Left renal cortex interstitium (tissue), 4 donors: ENCODE measurements at places on chromosomes 1 and 21.

DNA sequence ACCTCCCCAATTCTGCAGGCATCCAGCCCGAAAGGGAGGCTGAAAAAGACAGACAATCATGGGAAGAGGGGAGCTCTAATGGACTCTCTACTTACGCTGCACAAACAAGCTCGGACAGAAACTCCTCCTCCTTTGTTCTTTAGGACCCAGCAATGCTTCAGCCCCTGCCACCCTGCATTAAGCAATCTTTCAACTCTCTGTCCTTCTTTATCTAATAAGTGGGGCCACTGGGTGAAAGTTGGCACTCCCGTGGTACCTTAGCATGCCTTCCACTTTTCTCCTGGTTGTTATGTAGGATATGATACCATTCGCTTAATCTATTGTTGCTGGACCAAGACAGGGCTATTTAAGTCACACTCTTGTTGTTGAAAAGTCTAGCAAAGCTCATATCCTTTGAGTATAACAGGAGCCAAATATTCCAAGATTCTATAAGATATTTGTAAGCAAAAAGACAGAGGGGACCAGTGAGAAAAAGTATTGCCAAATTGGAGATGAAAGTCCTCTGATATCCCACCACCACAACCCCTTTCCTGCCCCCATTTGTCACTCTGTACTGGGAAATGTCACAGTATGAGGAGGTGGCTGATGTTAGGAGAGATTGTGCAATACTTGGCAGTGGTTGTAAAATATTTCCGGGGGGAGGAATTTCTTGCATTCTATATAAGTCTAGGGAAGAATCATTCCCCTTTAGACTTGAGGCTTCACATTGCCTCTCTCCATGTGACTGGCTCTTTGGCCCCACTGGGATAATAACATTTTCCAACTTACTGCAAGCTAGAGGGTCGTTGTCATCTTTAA, 137.3 kb upstream of the GJB5 start:
- DNase-seq, result no peak

DNA sequence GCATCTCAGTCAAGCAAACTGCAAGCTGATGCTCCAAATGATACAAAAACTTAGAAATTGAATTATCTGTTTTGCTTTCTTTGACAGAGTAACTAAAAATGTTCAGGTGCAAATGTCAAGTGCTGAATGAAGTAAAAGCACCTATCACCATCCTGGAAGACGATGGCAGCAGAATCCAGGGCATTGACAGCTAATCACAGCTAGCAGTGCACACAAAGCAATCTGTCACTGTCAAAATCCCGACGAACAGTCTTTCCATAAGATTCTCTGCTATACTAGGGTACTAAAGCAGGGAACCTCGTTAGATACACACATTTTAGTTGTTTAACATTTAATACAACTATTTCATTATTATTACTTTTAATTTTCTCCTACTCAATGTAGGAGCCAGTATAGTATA, 233.3 kb downstream of the BRINP3 start:
- DNase-seq, result no peak

- DNase-seq, result no peak
These were observed 23.7 kb downstream of the IL23R start for GRCh38 chr1:67189953-67190352.

DNA sequence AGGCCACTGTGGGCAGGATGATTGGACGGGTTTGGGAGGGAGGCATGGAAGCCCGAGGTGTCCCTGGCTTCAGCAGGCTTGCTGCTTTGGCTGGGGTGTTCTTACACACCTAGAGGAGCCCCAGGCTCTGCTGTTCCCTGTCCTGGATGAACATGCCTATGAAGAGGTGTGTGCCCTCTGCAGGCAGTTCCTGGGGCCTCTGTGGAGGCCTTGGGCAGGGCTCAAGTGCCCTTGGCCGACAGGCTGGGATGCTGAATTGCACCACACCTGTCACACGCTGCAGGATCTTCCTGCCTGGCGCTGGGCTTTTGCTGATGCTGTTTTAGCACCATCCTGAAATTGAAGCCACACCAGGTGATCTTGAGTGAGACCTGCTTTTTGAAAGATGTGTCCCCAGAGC, 415.0 kb upstream of the VAMP3 start:
- DNase-seq, result no peak

GRCh38 chr1:238621405-238621804, 730.7 kb upstream of the ZP4 start:
- DNase-seq, result no peak

DNA sequence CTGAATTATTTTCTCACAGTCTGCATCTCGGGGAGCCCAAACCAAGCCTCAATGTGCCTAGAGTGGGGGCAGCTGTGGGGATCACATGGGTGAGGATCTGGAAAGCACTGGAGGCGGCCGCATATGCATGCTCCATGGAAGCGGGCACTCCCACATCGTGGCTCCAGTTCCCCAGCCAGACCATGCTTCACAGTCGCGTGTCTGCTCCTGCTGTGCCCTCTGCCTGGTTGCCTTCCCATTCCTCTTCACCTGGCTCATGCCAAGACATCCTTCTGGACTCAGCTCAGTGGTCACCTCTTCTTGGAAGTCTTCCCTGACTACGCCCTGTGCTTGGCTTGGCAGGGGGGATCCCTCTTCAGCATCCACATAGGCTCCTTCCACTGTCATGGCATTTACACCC, 32.8 kb downstream of the IGSF21 start:
- DNase-seq, result no peak

- DNase-seq, result no peak
These were observed 8.3 kb downstream of the RCAN1 start for GRCh38 chr21:34606621-34607020.

- no peak for DNase-seq
These were observed 58.4 kb downstream of the ZNF281 start for GRCh38 chr1:200351425-200351824.
